ENCODE measurements at places on chromosomes 3 and 15.

GRCh38 chr3:9110802-9111201 lies 138.6 kb downstream of the SRGAP3 start:
- DNase-seq: no peak

DNA sequence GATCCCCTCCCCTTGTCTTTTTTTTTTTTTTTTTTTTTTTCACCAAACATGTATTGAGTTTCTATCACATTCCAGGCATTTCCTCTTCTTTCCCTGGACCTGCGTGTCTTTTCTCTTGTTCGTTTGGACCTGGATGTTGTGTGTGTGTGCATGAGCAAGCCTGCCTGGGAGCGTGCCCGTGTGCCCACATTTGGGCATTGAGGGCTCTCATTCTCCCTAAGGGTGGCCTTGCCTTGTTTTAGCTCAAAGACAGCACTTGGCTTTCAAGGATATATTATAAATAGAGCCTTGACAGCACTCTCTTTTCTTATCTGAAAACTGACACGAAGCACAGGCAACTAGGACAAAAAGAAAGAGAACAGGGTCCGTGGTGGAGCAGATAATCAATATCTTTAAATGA lies 39.0 kb upstream of the SLC25A26 start:
- no peak for DNase-seq

DNA sequence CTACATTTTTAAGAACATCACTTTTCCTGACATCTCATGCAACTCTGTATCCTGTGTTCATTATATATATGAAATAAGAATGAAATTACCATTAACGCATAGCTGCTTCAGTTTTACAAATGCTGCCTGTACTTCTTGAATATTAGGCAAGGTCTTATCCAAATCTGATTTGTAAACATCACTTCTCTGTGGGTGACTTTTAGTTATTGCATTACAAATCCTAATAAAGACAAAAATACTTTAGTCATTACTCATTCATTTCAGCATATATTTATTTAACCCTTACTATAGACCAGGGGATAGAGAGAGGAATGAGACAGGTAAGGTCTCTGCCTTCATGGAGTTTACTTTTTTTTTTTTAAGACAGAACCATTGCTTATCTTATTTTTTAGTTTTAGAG lies 36.8 kb downstream of the MTMR10 start:
- no peak for DNase-seq

GRCh38 chr3:196778755-196779154 lies 39.1 kb downstream of the PAK2 start:
- no peak for DNase-seq

DNA sequence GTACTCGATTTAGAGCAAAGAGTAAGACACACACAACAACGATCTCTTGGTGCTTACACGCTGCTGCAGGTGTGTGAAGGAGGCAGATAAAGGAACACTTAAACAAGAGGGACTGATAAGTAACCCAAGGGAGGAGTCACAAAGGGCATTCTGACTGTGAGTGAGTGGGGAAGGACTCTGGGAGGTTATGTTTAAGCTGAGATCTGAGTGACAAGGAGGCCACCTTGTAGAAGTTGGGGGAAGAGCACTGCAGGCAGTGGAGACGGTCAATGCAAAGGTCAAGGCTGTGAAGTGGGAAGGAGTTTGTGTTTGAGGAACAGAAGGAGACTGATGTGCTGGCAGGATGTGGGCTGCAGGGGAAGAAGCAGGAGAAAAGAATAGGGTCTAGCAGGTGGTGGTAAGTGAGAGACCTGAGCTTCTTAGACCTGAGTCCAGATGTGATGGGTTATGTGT lies 63.1 kb downstream of the LPP start:
- DNase-seq: peak; percentile 46

- no peak for DNase-seq
Measured at GRCh38 chr3:81735334-81735733, 26.1 kb downstream of the GBE1 start.

Measured in Caco-2 (cell line).